Stimulated activated naive CD4-positive, alpha-beta T cell treated with Interleukin-2 at 50 U/mL for 16 hours (primary cell): ENCODE measurements at places on chromosomes 5 and 9.

DNA sequence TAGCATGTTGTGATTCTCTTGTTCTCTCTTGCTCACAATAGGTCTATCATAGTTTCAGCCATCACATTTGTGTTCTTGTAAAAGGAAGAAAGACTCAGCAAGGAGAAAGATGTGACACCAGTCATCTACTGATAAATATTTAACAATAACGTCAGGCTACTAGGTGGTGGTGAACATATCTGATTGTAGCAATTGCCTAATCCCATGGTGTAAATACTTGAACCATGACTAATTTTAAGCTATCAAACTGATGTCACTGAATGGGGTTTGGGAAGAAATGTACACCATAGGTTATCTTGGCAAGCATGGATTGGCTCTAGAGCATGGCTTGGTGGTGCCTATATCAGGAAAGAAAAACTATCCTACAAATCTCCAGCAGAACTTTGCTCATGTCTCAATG is 16.6 kb downstream of the DMRTA1 start:
- DNase-seq, result no peak

- no peak for DNase-seq
Observed at GRCh38 chr5:122150215-122150614, 20.9 kb downstream of the ZNF474 start.

DNA sequence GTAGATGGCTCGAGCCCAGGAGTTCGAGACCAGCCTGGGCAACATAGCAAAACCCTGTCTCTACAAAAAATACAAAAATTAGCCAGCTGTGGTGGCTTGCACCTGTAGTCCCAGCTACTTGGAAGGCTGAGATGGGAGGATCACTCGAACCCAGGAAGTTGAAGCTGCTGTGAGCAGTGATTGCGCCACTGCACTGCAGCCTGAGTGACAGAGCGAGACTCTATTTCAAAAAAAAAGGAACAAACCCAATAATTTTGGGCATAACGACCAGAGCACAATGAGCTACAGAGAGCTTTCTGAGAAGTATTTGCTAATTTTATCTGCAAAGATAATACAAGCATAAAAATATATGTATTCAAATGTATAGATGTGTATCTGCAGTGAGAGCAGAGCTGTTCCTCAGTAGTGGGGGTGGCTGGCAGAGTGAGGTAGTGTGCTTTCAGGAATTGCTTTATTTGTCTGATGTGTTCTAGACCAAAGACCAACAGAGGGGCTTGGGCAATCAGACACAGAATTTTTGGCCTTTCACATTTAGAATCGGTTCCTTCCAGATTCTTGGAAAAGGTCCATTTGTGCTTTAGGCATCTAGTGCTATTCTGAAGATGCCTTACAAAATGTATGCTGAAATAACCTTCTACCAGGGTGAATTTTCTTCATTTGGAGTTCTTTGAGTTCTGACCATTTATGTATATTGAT is 5.2 kb downstream of the DOCK8 start:
- no peak for DNase-seq

GRCh38 chr5:116681334-116682013 is 106.9 kb upstream of the SEMA6A start:
- no peak for DNase-seq

DNA sequence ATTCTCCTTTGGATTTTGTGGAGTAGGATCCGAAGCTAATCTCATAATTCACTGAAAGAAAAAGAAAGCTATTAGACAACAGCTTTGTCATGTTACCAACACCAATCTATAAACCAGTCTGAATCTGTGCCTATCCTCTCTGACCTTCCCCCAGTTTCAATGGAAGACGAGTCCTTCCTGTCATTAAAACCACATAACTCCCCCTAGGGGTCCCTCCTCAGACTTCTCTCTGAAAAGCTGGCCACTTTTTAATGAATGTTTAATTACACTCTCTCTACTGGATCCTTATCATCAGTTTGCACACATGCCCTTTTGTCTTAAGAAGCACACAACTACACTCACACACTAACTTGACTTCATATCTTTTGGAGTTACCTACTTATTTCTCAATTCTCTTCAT is 98.0 kb upstream of the TSLP start:
- DNase-seq, result no peak

GRCh38 chr5:74131250-74131649 is 505.3 kb downstream of the ARHGEF28 start:
- no peak for DNase-seq

- DNase-seq, result no peak
Observed at GRCh38 chr5:6396836-6397535, 18.6 kb upstream of the MED10 start.

DNA sequence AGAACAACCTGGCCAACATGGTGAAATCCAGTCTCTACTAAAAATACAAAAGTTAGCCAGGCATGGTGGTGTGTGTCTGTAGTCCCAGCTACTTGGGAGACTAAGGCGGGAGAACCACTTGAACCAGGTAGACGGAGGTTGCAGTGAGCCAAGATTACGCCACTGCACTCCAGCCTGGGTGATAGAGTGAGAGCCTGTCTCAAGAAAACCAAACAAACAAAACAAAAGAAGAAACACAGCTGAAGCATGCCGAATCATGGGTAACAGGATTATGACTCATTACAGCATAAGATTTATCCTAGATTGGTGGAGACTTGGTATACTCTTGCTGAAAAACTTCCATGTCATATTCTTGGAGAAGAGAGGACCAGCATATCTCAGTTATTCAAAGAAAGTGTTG is 236.7 kb upstream of the CCNH start:
- no peak for DNase-seq

DNA sequence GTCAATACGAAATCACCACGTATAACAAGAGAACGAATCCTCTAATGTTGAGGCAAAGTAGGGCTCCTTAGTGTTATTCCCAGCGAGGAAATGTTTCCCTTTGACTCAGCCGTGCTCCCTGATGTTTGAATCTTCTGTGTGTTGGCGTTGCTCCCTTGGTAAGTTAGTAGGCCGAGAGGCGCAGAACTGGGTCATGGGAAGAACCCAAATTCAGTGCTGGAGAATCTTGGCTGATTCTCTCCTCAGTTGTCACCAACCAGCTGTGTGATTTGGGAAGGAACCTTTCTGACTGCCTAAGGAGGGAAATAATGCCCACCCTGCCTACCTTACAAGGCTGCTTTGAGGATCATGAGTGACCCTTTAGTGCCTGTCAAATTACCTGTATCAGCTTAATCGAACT is 22.5 kb downstream of the PRKACG start:
- no peak for DNase-seq

DNA sequence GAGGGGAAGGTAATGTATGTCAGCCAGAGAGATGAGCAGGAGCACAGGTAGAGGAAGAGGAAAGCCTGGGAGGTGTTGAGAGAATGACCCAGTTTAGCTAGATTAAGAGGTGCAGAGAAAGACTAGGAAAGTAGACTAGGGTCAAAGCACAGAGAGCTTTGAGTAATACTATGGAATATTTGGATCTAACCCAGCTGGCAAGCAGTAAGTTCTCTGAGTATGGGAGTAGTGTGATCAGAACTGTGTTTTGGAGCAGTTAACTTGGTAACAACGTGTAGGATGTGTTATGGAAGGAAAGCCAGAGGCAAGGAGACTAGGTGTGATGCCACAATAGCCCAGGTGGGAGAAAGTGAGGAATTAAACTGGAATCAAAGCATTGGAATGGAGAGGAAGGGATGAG is 84.9 kb upstream of the PTGER4 start:
- no peak for DNase-seq

DNA sequence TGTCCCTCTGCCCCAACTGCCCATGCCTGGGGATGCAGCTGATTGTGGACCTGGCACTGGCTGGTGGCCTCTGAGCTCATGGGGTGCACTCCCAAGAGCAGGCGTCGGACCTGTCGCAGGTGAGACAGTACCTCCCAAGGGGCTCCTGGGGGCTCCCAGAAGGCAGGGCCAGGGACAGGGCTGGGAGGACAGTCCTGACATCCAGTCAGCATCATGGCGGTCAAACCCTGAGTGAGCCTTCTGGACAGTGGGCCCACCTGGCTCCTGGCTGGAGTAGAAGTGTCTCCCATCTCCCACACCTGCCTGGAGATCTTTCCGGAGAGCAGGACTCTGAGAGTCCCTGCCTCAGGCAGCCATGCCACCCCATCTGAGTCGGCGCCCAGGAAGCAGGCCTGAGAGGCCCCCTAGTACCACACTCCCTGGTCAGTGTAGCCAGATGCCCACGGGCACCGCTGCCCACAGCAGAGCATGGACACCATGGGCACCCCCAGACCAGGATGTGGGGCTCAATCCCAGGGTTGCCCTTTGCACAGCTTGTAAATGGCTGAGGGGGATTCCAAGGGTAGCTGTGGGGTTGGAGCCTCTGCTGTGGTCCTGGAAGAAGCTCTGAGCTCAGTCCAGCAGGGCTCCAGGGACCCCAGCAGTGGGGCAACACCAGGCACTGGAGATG is 6.6 kb downstream of the LCN9 start:
- DNase-seq, result no peak

GRCh38 chr9:127012250-127012649 is 97.7 kb downstream of the RALGPS1 start:
- DNase-seq, result no peak

- DNase-seq, result no peak
Observed at GRCh38 chr9:114722081-114722621, 40.2 kb upstream of the TEX48 start.

DNA sequence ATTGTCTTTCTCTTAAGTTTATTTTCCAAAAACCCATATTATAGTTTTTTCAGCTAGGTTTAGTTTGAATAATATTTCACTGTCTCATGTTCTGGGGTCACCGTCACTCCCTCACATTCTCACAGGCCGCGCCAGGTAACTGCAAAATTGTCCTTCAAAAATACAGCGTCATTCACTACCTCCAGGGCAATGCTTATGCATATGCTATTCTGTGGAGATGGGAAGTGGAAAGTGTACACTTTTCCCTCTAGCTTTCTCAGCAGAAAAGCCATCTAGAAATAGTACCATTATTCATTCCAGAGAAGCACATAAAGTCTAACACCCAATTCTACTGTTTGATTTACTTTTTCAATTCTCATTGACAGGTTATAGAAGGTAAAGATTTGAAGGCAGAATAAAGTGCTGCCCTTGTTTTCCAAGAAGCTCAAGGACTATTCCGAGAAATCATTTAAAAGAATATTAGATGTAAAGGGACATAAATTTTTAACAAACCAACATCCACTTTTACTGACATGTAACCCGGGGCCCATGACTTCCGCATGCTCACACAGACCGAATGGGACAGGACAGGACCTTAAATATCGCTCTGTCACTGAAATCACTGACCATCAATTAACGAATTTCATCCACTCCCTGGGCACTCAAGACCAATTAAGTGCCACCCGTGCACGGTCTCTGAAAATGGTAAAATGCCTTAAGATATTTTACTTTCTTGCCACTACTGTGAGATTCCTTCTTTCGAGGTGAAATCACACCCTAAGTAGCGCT is 720 bp downstream of the NUDT12 start:
- no peak for DNase-seq

GRCh38 chr5:170173227-170173626 is 59.6 kb upstream of the C5orf58 start:
- DNase-seq, result no peak

- DNase-seq, result no peak
Observed at GRCh38 chr9:93522736-93523135, 53.6 kb upstream of the PHF2 start.

DNA sequence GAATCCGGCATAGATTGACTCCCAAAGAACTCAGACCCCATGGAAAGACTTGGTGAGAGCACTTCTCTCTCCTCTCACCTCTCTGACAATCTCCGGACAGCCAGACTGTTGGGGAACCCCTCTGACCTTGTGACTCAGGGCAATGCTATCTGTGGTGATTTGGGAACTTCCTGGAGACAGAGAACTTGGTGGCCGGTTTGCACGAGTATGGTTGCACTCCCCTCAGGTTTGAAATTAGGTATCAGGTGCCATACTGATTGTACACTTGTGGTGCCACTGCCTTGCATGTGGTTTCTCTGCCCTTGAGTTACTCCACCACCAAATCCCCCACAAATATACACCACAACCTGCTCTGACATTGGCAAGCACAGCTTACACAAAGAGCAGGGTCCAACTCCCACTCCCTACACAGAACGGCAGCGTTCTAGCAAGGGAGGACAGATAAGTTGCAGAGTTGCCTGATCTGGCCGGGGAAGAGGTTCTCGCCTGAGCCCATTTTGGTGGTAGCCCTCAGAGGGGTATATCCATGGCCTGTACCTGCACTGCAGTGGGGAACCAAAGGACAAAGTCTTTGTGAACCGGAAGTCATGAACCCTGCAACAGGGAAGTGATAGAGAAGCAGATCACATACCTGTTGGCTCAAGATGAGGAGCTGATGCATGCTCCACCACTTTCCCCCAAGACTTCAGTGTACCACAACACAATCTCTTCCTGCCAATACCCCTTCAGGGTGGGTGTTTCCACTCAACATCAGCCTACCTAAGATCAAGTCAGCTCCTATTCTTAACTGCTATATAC is 255.1 kb downstream of the MCTP1 start:
- no peak for DNase-seq

- DNase-seq, result peak; percentile 28
Observed at GRCh38 chr5:126780165-126780827, 3.4 kb downstream of the LMNB1 start.

- DNase-seq, result no peak
Observed at GRCh38 chr5:17477573-17478265, 20.3 kb upstream of the TAF11L2 start.

GRCh38 chr9:137305060-137305797 is 3.2 kb upstream of the NRARP start:
- peak; percentile 41 for DNase-seq

- no peak for DNase-seq
Observed at GRCh38 chr9:101977614-101978210, 239.3 kb upstream of the GRIN3A start.

DNA sequence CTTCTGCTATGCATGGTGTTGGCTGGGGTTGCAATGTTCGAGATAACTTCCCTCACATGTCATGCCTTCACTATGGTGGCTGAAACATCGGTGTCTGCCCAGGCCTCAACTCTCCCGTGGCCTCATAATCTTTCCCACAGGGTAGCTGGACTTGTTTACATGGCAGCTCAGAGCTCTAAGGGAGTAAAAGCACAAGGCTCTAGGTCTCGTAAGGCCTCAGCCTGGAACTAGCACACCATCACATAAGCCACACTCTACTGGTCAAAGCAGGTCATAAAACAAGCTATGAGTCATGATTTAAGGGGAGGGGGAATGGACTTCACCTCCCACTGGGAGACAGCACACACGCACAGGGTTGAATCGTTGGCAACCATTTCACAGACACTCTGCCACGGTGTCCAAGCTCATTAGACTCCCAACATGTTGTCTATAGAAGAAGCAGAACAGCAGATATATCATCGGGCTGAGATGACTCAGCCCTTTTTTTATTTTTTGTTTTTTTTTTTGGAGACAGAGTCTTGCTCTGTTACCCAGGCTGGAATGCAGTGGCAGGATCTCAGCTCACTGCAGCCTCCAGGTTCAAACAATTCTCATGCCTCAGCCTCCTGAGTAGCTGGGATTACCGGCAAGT is 66.8 kb upstream of the IL17B start:
- DNase-seq, result no peak

GRCh38 chr9:123238365-123238764 is 30.0 kb downstream of the STRBP start:
- DNase-seq, result no peak

DNA sequence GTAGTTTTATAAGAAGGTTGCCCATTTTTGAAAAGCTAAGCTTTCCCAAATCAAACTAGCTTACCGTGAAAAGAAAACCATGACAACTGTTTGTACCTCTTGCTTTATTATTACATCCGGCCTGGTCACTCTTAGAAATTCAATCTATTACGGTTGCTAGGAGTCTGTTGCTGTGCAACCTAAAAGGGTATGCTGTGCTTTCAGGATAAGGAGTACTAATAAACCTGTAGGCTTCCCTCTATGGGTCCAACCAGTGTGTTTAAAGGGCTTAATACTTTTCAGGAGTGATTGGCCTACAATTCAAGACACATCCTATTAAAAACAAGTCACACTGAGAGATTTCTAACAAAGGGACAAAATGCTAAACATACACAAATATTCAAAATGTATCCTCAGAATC is 27.1 kb downstream of the RFX3 start:
- no peak for DNase-seq
